ENCODE measurements at places on chromosomes 1 and 21.

DNA sequence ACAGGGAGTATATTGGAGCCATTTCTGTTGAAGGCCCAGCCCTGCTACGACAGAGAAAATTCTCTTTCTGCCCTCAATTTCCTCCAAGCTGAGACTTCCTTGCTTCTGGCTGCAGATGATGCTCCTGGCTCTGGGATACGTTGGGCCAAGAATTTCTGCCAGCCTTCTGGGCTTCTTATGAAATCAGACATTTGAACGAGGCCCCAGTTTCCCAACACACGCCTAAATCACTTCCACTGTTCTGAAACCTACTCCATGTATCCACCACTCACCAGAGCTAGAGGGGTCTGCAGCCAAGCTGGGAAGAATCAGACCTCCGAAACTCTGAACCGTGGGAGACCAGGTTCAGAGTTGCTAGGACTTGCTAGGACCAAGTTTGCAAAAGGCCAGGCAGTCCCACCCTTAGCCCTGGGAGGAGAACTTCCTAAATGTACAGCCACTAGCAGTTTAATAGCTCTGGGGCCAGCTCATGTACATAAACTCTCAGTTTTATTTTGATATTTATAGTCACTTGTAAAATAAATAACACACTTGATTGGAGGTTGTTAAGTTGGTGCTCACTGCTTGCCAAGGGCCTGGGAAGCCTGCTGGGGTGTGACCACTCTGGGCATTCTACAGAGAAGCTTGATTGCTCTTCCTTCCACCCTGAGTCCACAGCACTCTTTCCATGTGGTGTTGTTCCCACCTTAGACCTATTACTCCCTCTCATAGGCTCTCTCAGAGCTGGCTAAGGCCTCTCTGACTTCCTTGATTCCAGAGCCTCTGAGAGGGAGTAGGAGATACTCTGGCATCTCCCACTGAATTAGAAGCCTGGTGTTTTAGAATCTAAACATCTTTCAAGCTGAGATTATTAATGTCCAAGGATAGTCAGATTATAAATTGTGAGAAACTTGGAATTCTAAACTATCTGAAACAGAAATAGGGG, 83.4 kb upstream of the TRABD2B start:
- no peak for DNase-seq

DNA sequence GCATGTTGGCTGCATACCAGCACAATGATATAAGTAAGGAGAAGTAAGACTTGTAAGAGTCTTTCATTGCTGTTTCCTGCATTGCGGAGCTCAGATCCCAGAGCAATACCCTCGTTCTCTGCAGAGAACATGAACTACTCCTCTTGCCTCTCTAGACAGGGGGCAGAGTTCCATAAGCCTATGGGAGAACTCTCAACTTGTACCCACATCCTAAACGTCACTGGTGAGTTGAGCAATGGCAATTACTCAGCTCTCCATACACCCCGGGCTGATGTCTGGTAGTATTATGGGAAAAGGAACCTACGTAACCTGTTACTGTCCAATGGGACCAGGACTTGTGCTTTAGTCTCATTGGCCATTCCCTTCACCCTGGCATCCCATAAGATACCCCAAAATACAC, 27.3 kb upstream of the ZNF496 start:
- DNase-seq = no peak

- DNase-seq = no peak
These were observed 204.1 kb upstream of the PTGFR start for GRCh38 chr1:78286686-78287085.

DNA sequence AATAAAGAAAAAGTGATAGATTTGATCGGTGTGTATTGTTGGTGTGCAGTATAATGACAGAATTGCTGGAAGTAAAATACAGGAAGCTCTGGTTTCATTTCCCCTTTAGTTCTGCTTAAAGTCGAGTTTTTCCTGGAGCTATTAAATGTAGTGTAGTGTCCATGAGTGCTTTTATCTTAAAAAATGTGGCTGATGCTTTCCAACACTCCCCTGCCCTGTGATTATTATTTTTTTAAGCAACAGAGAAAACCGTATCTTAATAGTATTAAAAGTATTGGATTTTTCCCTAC, 1.1 kb downstream of the LGALS8 start:
- no peak for DNase-seq

- no peak for DNase-seq
These were observed 94.0 kb downstream of the TNR start for GRCh38 chr1:175649416-175649815.

GRCh38 chr1:20847611-20848080, 60.5 kb upstream of the HP1BP3 start:
- no peak for DNase-seq

DNA sequence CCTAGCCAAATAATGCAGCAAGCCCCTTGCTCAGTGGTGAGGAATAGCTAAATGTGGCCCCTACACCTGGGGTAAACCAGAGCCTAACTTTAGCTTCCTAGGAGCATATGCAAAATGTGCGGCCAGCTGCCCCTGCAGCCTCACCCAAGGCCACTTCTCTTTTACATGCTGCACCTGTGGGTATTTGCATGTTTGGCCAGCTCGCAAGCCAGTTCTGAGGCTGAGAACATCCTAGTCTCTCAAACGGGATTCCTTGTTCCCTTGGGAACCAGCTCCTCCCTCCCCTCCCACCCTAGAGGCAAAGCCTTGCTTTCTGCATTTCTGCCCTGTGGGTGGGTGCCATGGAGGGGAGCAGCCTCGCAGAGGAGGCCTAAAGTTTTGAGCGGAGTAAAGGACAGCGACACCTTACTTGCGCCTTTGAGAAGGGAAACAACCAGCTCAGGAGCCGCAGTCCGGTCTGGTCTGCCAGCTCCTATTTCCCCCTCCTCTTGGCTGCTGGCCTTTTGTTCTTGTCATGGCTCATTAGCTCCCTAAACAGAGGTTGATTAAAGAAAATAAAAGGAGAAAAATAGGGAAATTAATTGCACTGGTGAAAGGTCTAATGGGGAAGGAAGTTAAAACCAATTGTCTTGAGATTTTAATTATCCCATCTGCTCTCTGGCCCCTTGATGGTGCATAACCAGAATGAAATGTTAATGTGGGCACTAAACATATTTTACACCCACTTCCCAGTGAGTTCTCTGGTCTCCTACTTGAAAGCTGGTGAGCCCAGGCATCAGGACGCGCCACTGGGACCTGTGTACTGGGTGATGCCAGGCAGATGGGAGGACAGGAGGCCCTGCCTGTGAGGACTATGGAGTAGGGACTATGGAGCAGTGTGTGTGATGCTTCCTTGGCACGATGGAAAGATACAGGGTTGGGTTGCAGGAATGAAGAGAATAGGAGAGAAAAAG, 68.7 kb downstream of the TEX35 start:
- no peak for DNase-seq

DNA sequence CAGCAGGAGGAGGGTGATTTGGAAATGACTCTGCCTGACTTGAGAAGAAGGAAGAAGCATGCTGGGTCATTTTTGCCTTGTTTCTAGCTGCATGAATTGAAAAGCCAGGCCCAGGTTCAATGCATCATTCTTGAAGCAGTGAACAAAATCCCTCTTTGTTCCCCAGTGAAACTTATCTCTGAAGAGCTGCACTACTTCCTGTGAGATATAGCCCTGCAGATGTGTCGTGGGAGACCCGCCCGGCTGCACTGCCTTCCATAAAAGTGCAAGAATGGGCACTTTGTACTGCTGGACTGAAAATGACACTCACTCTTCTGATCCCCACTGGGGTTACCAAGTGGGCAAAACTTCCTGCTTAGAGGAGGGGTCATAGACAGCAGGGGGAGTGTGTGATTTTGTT, 249.2 kb upstream of the NFIA start:
- DNase-seq = no peak

DNA sequence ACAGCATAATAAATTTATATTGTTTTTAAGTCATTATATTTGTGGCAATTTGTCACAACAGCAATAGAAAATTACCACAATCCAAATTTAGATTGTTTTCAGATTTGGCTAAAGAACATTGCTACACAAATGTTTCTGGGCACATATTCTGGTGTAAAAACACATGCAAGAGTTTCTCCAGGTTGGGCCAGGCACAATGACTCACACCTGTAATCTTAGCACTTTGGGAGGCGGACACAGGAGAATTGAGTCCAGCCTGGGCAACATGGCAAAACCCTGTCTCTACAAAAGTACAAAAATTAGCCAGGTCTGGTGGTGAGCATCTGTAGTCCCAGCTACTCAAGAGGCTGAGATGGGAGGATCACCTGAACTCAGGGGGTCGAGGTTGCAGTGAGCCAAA, 8.4 kb downstream of the ERO1B start:
- DNase-seq = no peak

DNA sequence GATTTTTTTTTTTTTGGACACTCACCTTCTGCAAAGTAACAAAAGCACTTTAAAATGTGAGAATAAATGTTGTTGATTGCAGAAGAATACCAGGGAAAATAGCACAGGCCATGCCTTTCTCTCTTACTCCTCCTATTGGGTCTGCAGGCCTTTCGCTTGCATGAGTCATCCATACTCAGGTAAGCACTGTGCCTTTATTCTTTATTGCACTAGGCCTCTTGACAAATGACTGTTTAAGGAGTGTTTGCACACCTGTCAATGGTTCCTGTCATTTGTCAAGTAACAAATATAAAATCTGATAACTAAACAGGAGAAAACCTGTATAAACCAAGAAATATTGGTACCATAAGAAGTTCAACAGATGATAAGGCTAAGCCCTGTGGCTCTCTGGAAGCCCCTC, 106.5 kb downstream of the RGS7 start:
- no peak for DNase-seq

DNA sequence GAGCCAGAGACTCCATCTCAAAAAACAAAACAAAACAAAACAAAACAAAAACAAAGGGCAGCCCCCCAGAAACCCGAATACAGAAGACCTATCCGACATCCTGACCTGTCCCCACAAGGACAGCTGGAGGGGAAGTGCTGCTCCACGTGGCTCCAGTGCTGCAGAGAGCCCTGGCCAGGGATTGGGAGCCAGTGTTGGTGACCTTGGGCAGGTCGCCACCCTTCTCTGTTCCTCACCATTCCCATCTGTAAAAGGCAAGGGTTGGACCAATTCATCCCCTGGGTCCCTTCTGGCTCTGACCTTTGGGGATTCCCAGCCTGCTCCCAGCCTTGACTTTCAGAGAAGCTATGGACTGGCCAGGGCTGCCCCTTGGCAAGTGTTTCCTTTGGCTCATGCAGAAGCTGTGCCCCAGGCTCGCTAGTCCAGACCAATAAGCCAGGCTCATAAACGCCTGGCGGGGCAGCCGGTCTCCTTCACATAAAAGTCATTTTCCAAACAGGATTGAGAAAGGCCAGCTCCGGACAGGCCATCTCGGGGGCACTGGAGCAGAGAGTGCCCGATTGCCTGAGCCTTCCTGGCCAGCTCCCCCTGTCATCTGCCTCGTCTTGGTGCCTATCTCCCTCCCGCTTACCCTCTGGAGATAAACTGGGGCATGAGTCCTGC, 20.0 kb upstream of the PADI1 start:
- no peak for DNase-seq

GRCh38 chr1:154206196-154206595, at the start of gene CFAP141:
Gene CFAP141 (minus strand): TSS chr1:154206333. CDS start chr1:154206307, 26 bp downstream.
- DNase-seq = no peak

GRCh38 chr1:115781343-115781742, 12.8 kb upstream of the CASQ2 start:
- no peak for DNase-seq

GRCh38 chr1:152167835-152168534, 9.0 kb upstream of the RPTN start:
- no peak for DNase-seq

GRCh38 chr21:15703932-15704331, 25.9 kb upstream of the USP25 start:
- no peak for DNase-seq

- DNase-seq = no peak
These were observed 444.4 kb downstream of the LTN1 start for GRCh38 chr21:28548291-28548690.

- no peak for DNase-seq
These were observed at the start of gene ANXA9 for GRCh38 chr1:150981805-150982712. Gene ANXA9 (plus strand): TSS chr1:150982292. CDS start chr1:150983106, 814 bp downstream.

DNA sequence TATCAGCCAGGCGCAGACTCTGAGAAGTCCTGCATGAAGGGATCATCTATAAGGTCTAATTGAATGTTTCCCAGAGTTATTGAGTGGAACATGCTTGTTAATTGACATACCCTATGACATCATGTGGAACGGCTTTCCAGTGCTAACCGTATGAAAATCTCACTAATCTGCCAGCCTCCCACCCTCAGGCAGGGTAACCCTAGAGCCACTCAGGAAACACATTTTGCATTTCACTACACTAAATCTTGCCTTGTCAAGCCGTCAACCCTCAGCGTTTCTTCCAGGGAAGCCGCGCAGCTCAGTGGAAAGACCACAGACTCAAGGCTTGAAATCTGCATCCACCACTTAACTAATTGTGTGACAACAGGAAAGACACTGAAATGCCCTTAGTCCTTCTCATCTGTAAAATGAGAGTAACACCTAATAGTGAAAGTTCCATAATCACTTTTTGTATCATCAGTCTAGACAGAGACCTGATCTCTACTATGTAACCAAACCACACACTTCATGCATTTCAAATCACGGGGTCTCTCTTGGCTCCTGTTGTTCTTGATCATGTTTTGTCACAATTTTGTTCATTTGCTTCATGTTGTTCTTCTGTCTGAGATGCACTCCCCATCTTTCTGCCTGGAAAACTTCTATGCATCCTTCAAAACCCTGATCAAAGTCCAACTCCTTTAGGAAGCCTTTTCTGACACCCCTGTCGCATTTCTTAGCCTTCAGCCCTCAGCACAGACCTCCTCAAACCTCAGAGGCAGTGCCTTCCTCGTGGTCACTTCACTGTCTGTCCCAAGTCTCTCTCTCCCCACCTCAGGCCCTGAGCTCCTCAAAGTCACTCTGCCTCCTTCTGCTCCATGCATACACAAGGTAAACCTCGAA, 246.5 kb downstream of the TOMM20 start:
- no peak for DNase-seq

GRCh38 chr1:157956732-157957131, 36.7 kb upstream of the KIRREL1 start:
- no peak for DNase-seq

DNA sequence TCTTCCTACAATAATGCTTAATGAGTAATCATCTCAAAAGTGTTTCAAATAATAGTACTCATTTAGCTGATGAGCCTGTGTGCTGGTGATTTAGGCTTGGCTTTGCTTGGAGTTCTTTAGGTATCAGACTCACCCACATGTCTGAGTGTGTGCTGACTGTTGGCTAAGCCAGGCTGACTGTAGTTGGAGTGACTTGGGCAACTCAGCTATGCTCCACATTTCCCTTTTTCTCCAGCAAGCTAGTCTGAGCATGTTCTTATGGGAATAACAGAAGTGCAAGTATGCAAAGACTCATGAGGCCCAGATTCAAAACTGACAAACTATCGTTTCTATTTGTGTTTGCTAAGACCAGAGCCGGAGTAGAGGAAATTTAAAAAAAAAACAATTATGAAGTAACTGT, 99.0 kb upstream of the ADGRL4 start:
- DNase-seq = no peak

GRCh38 chr1:102472520-102472919, 475.8 kb upstream of the OLFM3 start:
- DNase-seq = no peak

DNA sequence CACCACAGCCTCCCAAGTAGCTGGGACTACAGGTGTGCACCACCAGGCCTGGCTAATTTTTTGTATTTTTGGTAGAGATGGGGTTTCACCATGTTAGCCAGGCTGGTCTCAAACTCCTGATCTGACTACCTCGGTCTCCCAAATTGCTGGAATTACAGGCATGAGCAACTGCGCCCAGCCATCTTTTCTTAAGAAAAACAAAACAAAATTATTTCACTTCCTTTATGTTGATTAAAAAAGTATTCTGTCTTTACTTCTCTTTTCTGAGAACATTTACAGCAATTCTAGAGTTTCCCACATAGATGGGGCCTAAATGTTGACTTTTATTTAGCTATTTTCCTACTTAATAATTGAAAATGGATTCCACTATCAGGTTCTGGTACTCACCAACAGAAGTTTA, 17.3 kb upstream of the TMEM183A start:
- no peak for DNase-seq

- no peak for DNase-seq
These were observed 127.6 kb upstream of the CTTNBP2NL start for GRCh38 chr1:112268408-112268807.

All from T follicular helper cell (primary cell).